Lower lobe of right lung (tissue), 2 donors: ENCODE measurements at places on chromosomes 1 and 21. TPM values are rescaled to one million over a fixed set of nuclear protein-coding genes. Genes with fewer than 3 reads are reported as not detected.

The TNFRSF18 gene
- 0.47 TPM for total RNA-seq

DNA sequence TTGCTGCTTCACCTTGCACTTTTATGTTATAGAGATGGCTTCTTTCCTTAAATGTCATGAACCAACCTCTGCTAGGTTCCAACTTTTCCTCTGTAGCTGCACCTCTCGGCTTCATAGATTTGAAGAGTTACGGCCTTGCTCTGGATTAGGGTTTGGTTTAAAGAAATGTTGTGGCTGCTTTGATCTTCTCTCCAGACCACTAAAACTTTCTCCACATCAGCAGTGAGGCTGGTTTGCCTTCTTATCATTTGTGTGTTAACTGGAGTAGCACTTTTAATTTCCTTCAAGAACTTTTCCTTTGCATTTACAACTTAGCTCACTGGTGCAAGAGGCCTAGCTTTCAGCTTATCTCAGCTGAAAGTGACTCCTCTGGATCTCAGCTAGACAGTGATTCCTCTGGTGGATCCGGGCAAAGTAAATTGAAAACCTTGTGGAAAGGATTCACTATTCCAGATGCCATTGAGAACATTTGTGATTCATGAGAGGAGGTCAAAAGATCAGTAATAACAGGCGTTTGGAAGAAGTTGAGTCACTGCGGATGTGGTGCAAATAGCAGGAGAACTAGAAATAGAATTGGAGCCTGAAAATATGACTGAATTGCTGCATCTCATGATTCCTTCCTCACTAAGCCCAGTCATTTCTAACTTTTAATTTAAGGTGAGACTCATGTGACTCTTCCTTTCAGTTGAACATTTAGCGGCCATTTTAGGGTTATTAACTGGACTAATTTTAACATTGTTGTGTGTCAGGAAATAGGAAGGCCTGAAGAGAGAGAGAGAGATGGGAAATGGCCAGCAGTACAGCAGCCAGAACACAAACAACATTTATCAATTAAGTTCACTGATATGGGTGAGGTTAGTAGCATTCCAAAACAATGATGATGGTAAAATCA is 16.2 kb upstream of the RGS1 start:
- H3K27ac ChIP-seq, result peak overlapping the region; percentile 19
- H3K4me1 ChIP-seq, result no peaks in the 10 kb centered on the region
- no peaks in the 10 kb centered on the region for H3K27me3 ChIP-seq
- H3K36me3 ChIP-seq, result no peaks in the 10 kb centered on the region
- no peak overlapping the region for H3K4me3 ChIP-seq
- no peak for DNase-seq

The RABIF gene
- total RNA-seq, result 8.3 TPM

DNA sequence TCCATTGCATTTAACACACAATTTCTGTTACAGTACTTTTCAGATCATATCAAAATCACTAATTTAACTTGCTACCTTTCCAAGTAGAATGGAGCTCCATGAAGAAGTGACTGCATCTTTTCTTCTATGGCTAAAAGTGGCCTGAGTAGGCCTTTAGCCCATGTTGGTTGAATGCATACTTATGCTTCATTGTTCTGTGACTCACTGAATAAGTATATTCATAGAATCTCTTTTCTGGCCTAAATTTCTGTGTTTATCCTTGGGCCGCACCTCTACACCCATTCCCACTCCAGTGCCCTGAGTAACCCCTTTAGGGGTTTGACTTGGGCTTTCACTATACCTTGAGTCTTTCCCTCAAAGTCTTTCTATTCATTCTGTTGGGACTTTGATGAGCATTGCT is 42.1 kb upstream of the ARHGAP29 start:
- DNase-seq, result no peak
- no peak overlapping the region for H3K27ac ChIP-seq
- H3K4me1 ChIP-seq, result peaks cover 5% of the 10 kb centered on the region
- H3K36me3 ChIP-seq, result no peaks in the 10 kb centered on the region
- H3K27me3 ChIP-seq, result no peaks in the 10 kb centered on the region

- DNase-seq, result no peak
- no peak overlapping the region for H3K4me3 ChIP-seq
- H3K27me3 ChIP-seq, result no peaks in the 10 kb centered on the region
- no peak overlapping the region for H3K27ac ChIP-seq
Observed at GRCh38 chr1:109296782-109297181, 10.0 kb downstream of the MYBPHL start.

The CRNN gene
- not detected for total RNA-seq

- no peak overlapping the region for H3K27ac ChIP-seq
- no peak for DNase-seq
- no peak overlapping the region for H3K4me3 ChIP-seq
- H3K36me3 ChIP-seq, result peaks cover 11% of the 10 kb centered on the region
Observed at GRCh38 chr1:171984850-171985485, 143.7 kb downstream of the DNM3 start.

- H3K4me1 ChIP-seq, result peaks cover 38% of the 10 kb centered on the region
- DNase-seq, result no peak
- no peaks in the 10 kb centered on the region for H3K36me3 ChIP-seq
- peak overlapping the region; percentile 72 for H3K27ac ChIP-seq
- no peak overlapping the region for H3K4me3 ChIP-seq
- H3K27me3 ChIP-seq, result no peaks in the 10 kb centered on the region
Observed at GRCh38 chr1:23577056-23578004, 18.0 kb upstream of the ID3 start.

GRCh38 chr1:152189657-152190442 is 30.8 kb upstream of the RPTN start:
- H3K4me1 ChIP-seq, result peaks cover 17% of the 10 kb centered on the region
- peak overlapping the region; percentile 62 for H3K4me3 ChIP-seq
- no peaks in the 10 kb centered on the region for H3K36me3 ChIP-seq
- peak; percentile 74 for DNase-seq
- H3K27ac ChIP-seq, result peak overlapping the region; percentile 13
- no peaks in the 10 kb centered on the region for H3K27me3 ChIP-seq

GRCh38 chr1:68112835-68113243 is 62.4 kb upstream of the DIRAS3 start:
- H3K27me3 ChIP-seq, result no peaks in the 10 kb centered on the region
- no peak for DNase-seq
- H3K27ac ChIP-seq, result no peak overlapping the region
- H3K4me1 ChIP-seq, result peaks cover 10% of the 10 kb centered on the region
- no peaks in the 10 kb centered on the region for H3K36me3 ChIP-seq

DNA sequence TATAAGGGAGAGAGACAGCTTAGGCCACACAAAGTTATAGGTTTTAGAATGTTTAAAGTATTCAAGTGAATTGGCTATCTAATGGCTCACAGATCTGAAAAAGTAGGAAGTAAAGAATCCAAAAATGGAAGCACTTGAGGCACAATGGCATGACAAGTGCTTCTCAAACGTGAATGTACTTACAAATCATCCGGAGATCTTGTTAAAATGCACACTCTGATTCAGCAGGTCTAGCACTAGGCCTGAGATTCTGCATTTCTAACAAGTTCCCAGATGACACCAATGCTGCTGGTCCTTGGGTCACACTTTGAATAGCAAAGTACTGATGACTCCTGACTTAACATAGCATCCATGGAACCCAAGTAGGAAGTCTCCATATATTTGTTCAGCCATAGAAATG is 20.9 kb upstream of the AGL start:
- no peaks in the 10 kb centered on the region for H3K4me1 ChIP-seq
- no peaks in the 10 kb centered on the region for H3K36me3 ChIP-seq
- H3K27ac ChIP-seq, result no peak overlapping the region
- no peak for DNase-seq

DNA sequence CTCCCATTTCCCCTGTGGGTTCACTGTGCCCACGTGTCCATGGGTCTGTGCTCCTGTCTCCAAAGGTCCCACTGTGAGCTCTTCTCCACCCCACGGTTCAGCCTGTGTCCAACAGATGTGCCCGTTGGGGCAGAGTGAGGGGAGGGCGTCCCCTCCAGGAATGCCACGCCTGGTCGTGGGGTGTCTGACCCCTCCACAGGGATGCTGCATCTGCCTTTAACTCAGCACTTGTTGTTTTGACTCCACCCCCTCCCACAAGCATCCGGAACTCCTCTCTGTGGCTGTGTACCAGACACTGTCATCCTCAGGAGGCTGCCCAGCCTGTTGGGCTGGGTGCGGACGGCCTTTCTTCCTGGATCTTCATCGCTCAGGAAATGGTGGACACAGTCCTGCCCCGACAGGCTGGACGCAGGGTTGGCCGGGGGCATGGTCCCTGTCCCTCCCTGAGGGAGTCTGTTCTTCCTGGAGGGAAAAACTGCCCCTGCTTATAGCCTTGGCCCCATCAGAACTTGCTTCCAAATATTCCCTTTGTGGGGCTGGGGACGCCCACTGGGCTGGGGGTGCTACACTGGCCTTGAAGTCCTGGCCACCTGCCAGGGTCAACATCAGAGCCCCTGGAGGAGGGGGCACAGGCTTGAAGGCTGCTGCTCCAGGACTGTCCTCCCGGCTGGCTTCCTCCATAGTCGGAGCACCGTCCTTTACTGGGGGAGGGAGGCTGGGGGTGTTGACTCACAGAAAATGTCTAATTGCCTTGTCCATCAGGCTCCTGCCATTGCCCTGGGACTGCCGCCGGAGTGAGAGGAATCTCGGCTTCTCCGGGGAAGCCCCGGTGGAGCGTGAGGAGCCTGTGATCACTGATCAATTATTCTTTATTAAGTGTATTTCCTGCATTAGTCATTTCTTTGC is 182.0 kb upstream of the C1orf174 start:
- H3K36me3 ChIP-seq, result no peaks in the 10 kb centered on the region
- H3K27me3 ChIP-seq, result no peaks in the 10 kb centered on the region
- no peak for DNase-seq
- H3K27ac ChIP-seq, result no peak overlapping the region
- H3K4me1 ChIP-seq, result no peaks in the 10 kb centered on the region

GRCh38 chr1:1033009-1033587 is 13.2 kb downstream of the AGRN start:
- H3K27me3 ChIP-seq, result peaks cover 28% of the 10 kb centered on the region
- H3K27ac ChIP-seq, result no peak overlapping the region
- H3K4me1 ChIP-seq, result peaks cover 11% of the 10 kb centered on the region
- no peaks in the 10 kb centered on the region for H3K36me3 ChIP-seq

DNA sequence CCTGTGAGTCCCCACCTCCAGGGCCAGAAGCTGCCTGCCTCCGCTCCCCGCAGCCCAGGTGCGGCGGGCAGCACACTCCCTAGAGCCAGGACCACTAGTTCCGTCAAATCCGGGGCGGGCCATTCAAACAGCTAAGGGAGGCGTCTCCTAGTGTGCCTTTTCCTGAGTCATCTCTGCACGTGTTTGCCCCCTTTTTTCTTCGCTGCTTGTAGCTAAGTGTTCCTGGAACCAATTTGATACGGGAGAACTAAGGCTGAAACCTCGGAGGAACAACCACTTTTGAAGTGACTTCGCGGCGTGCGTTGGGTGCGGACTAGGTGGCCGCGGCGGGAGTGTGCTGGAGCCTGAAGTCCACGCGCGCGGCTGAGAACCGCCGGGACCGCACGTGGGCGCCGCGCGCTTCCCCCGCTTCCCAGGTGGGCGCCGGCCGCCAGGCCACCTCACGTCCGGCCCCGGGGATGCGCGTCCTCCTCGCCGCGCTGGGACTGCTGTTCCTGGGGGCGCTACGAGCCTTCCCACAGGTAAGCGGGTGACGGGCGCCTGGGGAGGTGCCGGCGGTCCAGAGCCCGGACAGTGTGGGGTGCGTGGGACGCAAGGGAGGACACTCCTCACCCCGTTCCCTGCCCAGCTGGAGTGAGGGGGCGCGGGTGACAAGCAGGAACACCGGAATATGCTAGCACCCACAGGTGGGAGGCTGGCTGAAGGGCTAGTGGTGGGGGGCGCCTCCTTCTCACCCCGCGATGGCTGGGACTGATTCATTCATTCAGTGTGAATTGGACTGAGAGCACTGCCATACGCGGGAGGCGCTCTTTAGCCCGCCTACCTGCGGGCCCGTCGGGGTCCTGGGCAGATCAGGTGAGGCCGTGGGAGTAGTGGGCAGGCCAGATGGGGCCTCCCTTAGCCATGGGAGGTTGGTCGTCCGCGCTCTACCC is at the start of gene TNFRSF8:
Gene TNFRSF8, plus strand, starts transcription at position 163 of the 932 bp plus-strand sequence. Its CDS starts 296 bp downstream, at position 459.
- DNase-seq, result no peak
- peak within 1 kb of the TSS; percentile 6 for H3K4me3 ChIP-seq
- H3K27ac ChIP-seq, result no peak within 1 kb of the TSS
- no peaks in the 10 kb centered on the region for H3K36me3 ChIP-seq

DNA sequence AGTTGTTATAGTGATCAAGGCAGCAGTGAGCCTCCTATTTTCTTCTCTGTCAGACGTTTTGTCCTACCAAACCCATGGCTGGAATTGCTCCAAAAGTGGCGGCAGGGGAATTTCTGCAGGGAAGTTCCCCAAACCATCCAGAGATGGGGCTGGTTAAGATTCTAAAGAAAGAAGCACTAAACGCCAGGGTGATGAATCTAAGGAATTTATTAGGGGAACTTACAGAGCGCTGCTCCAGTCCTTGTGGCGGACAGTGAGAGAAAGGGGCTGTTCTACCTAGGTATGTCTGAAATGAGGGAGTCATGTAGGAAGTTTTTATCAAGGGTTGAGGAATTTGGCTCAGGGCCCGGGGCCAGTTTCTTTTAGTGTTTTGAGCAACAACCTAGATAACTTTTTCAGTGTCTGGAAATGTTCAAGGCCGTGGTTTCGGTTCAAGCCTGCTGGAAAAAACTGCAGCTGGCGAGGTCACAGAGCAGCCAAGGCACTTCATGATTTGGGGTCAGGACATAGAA is 222.4 kb upstream of the B3GALT2 start:
- DNase-seq, result peak; percentile 66
- peaks cover 17% of the 10 kb centered on the region for H3K4me1 ChIP-seq
- H3K27me3 ChIP-seq, result no peaks in the 10 kb centered on the region
- H3K27ac ChIP-seq, result peak overlapping the region; percentile 48

DNA sequence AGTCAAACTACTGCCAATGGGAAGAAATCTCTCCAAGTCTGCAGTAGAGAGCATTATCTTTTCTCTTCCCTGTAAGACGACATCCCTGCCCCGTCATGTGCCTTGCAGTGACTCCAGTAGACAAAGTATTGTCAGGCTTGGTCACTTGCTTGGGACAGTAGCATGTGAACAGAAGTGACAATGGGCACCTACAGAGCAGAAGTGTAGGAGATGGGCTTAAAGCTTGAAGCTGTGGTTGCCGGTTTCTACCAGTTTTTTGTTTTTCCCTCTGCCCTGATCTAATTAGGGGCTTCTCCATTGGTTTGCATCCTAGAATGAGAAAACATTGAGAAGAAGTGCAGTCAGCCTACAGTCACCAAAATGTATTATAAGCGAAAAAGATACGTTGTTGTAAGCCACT is 12.7 kb downstream of the F3 start:
- no peaks in the 10 kb centered on the region for H3K27me3 ChIP-seq
- no peak overlapping the region for H3K27ac ChIP-seq
- peaks cover 5% of the 10 kb centered on the region for H3K4me1 ChIP-seq
- no peak for DNase-seq
- H3K36me3 ChIP-seq, result peaks cover 36% of the 10 kb centered on the region
